ENCODE measurements at places on chromosomes 16 and 17. TPM values are rescaled to one million over a fixed set of nuclear protein-coding genes. Genes with fewer than 3 reads are reported as not detected.

The GPR179 gene
- not detected for total RNA-seq

The HIC1 gene
- total RNA-seq: 2.7 TPM

The CES4A gene
- 1.8 TPM for total RNA-seq

DNA sequence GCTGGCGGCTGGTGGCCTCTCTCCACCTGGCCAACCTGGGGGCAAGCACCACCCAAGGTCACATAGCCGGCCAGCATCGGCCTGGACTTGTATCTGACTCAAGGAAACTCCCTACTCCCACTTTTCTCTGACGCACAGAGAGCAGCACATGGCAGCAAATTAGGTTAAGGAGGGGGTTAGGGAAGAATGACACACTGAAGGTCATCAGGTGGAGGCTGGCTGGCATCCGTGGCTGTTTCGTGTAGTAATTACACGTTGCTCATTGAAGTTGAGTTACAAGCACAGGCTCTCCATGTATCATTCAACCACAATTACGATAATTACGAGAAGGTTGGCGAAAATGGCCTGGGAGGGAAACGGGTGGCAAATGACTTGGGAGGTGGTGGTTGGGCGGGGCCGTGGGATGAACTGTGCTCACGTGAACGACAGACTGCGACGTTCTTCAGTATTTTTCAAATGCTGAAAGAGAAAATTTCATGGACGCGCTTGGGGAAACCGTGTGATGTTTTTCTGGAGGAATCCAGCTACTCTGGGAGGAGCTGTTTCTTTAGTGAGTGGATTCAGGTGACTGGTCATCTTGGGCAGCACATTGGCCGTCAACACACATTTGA lies 4.0 kb upstream of the METRNL start:
- no peak for DNase-seq

DNA sequence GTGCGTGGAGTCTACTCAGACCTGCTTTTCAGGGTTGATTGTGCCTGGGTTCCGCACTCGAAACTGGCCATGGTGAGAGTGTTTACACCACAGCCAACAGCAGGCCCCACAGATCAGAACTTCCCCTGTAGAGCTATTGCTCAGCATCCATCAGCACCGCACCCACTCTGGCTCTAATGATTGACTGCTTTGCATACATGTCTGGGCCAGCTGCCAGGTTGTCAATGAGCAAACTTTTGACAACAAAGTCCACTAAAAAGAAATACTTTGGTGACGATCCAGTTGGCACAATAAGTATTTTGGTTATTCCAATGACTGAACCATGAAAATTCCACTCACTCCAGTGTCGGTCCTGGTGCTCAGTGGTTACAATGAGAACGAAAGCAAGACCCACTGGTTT lies 190.7 kb downstream of the FOXL1 start:
- DNase-seq: no peak

- DNase-seq: no peak
These were observed 52.7 kb upstream of the CNEP1R1 start for GRCh38 chr16:49972280-49972679.

- no peak for DNase-seq
These were observed 1.9 kb upstream of the SDR42E1 start for GRCh38 chr16:82013139-82013538.
